ENCODE measurements at places on chromosomes 11 and 22. TPM values are rescaled to one million over a fixed set of nuclear protein-coding genes. Genes with fewer than 3 reads are reported as not detected.

- peak; percentile 93 for DNase-seq
Measured at GRCh38 chr22:39174498-39175352, 22.2 kb upstream of the CBX7 start.

GRCh38 chr11:93744669-93745004 is 3.2 kb downstream of the C11orf54 start:
- DNase-seq, result peak; percentile 49

DNA sequence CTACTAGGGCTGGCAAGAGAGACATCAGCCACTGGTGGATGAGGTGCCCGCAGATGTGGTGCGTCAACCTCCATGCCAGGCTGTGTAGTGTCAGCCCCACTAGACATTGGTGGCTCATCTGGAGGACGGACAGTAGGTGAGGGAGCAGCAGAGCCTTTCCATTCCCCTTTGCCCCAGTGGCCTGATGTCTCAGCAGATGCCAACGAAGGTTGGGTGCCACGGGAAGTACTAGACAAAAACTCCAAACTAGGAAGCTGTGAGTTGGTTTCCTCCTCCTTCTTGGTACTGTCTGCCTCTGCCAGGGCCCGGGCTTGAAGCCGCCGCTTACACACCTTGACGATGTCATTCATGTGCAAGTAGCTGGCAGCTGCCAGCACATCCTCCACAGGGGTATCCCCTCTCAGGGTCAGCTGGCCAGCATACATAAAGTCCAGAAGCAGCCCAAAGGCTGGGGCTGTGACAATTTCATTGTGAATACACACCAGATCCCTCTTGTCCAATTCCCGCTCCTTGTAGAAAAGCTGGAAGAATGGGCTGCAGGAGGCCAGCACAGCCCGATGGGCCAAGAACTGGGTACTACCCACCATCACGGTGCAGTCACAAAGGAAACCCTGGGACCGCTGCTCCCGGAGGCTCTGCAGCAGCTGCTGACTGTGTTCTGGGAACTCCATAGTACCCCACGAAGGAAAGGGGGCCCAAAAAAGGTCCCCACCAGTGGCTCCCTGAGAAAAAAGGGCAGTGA is 795 bp downstream of the ZBTB3 start:
- DNase-seq, result no peak

- no peak for DNase-seq
Measured at GRCh38 chr11:27837895-27838563, 137.8 kb upstream of the BDNF start.

- DNase-seq, result no peak
Measured at GRCh38 chr22:20785415-20785814, 11.5 kb downstream of the SERPIND1 start.

Gene SYCE3
- polyA plus RNA-seq, result not detected

Gene OR52E8
- not detected for polyA plus RNA-seq

Gene PDE3B
- polyA plus RNA-seq, result 14.1 TPM

Gene CAT
- 73.9 TPM for polyA plus RNA-seq

Gene VEGFB
- polyA plus RNA-seq, result 9.0 TPM

Gene TMEM86A
- 0.03 TPM for polyA plus RNA-seq

All from HepG2 (cell line).